Smooth muscle cell of the brain vasculature (primary cell): ENCODE measurements at places on chromosomes 5 and 9.

GRCh38 chr9:10855847-10856246, 243.0 kb upstream of the PTPRD start:
- no peak for DNase-seq

DNA sequence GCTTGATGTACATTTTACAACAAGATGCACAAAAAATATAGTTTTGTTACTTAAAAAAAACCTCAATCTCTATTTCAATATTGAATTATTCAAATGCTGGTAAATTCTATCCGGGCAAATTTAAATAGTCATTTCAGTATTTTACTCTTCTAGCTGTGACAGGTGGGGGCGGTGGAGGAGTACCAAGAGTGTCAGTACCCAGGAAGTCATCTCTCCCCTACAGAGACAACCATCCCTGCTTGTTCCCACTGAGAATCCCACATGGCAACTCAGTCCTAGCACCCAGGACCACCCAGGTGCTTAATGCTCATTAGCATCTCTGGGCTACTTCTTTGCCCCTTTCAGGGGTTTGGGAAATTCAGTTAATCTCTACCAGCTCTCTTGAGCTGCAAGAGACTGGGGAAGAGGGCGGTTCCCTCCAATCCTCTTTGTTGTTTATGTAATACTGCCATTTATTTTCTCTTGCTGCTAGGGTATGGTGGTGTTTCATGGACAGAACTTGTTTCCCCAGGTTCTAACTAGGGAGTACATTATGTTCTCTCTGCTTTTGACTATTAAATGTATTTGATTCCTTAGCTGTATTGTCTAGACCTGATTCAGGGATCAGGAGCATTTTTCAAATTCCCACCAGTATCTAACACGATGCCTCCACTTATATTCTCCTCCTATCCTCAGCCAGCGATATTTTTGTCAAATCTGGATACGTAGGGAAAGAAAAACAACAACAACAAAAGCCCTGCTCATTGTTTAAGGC, 122.5 kb downstream of the CDH18 start:
- DNase-seq: no peak

GRCh38 chr5:170508660-170509347, 5.0 kb downstream of the KCNIP1 start:
- DNase-seq: no peak

- DNase-seq: no peak
Observed at GRCh38 chr5:147906326-147907095, at the start of gene C5orf46. Gene C5orf46, minus strand, starts transcription at chr5:147906538. Its CDS starts 37 bp downstream, at chr5:147906501.

DNA sequence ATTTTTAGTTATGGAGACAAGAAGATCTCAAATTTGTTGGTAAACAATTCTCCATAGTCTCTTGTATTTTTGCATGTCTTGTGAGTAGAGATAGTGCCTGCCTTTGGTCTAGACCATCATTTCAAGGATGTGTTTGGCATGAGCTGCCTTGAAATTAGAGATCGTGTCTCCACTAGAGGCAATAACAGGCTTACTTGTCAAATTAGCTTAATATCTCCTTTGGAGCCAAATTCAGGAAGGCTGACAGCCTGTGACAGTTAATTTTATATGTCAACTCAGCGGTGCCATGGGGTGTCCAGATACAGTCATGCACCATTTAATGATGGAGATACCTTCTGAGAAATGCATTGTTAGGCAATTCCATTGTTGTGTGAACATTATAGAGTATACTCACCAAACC, 24.8 kb upstream of the PRDM9 start:
- no peak for DNase-seq

- no peak for DNase-seq
Observed at GRCh38 chr9:111599092-111599954, at the start of gene PTGR1. Gene PTGR1, minus strand, starts transcription at chr9:111599647. Its CDS starts 2,225 bp downstream, at chr9:111597422.

DNA sequence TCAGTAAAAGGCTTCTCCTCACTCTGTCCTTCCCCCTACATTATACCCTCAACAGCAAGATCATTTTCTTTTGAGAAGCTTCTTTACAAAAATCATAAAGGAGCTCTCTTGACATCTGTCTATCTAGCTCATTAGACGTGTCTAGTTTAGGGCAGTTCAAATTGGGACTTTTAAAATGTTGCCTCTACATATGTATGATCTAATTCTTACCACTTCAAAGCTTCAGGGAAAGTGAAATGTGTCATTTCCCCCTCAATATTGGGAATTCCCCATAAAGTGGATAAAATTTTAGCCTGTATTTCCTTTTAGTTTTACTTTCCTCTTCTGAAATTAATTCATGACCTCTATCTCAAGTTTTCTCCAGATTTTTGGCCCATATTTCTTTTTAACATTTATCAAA, 323.7 kb downstream of the ARRDC3 start:
- DNase-seq: no peak

GRCh38 chr9:121278477-121279261, 10.7 kb downstream of the GSN start:
- peak; percentile 87 for DNase-seq

- DNase-seq: no peak
Observed at GRCh38 chr5:55327281-55327680, 19.5 kb downstream of the MTREX start.

DNA sequence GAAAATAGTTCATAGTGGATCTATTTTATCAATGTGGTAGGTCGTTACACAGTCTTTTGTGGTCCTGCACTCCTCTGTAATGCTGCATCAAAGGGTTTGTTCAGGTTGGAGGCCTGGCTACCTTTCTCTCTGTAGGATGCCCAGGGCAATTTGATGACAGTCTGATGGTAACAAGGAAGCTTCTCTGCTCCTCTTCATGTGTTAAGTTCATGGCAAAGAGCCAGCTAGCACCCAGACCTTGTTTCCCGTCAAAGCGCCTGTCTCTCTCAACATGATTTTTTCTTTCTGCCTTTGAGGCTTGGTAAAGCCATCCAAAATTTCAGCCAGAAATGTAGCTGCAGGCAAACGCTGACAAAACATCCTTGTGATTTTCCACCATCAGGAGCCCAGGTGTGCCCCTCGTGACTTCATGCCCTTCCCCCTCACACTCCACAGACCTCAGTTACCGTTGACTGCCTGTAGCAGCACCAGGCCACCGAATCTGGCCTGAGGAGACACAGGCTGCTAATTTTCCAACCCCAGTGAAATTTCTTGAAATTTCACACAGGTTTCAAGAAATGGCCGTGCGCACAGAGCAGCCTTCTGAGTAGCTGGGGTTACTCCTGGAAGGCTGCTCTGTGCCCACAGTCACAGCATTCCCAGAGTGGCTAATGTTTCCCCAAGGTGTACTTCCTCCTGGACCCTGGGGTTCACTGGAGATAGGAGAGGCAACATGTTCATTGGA, 292.7 kb downstream of the CWC27 start:
- no peak for DNase-seq

GRCh38 chr5:160486573-160486972, 64.9 kb downstream of the PTTG1 start:
- no peak for DNase-seq

DNA sequence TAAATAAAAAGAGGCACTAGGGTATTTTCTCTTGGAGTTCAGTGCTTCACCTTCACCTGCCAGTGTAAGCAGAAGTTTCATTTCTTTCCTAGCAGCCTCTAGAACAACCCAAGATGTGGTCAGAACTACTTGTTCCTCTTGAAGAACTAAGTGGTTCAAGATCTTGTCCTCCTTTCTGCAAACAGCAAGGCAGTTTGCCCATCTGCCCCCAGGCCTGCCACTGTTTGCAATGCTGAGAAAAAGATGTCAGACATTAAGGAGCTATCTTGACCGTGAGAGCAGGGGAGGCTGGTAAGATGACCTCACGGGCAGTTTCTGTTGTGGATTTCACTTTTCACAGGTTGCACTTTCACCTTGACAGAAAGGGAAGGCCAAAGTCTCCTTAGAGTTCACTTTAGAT, 52.0 kb upstream of the KLF4 start:
- no peak for DNase-seq

GRCh38 chr5:52943285-52943684, 45.9 kb upstream of the ITGA2 start:
- DNase-seq: no peak

GRCh38 chr5:116738615-116739261, 164.1 kb upstream of the SEMA6A start:
- DNase-seq: no peak

DNA sequence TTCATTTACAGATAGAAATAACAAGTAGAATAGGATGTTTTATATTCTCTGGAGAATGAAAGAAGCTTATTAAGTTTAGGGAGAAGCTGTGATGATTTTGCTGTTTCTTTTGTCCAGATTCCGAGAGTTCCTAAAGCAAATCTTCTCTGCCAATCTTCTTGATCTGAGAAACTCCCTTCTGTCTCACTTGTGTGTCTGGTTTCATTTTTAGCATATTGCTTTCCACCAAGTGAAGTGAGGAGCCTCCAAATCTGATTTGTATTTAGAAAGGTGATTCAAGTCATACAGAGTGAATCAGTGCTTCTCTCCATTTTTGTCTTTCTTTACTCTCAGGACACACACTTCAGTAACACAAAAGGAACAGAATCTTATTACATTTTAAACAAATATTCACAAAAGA, 48.4 kb downstream of the STX17 start:
- no peak for DNase-seq

- no peak for DNase-seq
Observed at GRCh38 chr5:119288379-119289033, 67.3 kb upstream of the TNFAIP8 start.

DNA sequence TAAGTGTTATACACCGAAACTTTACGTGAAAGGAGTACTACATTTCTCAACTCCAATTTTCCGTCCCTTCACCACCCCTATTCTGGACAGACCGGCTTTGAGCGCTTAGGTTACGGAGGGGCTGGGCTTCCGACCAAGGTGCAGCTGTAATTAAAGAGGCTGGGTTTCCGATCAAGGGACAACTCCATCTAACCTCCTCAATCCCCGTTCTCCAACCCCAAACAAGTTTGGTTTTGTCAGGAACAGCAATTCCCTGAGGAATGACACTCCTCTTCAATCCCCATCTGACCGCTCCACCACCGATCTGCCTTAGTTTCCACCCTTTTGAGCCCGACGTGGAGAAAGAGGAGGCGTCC, 577 bp downstream of the TUT7 start:
- DNase-seq: no peak

- no peak for DNase-seq
Observed at GRCh38 chr9:114367772-114368569, 19.8 kb downstream of the AKNA start.

DNA sequence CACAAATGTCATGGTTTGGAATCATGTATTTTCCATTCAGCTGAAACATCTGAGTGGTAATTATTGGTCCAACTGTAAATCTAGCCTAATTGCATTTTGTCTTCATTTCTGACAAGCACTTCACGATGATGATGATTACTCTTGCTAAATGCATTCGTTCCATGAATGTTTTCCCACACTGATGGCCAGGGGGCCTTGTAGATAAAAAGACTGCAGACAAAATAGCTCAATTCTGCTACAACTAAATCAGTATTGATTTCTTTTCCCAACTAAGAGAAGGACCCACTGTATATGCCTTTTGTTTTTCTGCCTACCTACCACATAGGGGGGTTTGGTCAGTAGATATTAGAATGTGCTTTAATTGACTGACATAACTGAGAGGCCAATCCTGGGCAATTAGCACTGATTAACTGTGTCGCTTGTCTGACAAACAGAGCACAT, 1351.3 kb upstream of the NUDT12 start:
- DNase-seq: no peak

GRCh38 chr9:106025453-106025852, 331.1 kb downstream of the TMEM38B start:
- DNase-seq: no peak

GRCh38 chr9:69605406-69605805, 66.8 kb downstream of the APBA1 start:
- no peak for DNase-seq

DNA sequence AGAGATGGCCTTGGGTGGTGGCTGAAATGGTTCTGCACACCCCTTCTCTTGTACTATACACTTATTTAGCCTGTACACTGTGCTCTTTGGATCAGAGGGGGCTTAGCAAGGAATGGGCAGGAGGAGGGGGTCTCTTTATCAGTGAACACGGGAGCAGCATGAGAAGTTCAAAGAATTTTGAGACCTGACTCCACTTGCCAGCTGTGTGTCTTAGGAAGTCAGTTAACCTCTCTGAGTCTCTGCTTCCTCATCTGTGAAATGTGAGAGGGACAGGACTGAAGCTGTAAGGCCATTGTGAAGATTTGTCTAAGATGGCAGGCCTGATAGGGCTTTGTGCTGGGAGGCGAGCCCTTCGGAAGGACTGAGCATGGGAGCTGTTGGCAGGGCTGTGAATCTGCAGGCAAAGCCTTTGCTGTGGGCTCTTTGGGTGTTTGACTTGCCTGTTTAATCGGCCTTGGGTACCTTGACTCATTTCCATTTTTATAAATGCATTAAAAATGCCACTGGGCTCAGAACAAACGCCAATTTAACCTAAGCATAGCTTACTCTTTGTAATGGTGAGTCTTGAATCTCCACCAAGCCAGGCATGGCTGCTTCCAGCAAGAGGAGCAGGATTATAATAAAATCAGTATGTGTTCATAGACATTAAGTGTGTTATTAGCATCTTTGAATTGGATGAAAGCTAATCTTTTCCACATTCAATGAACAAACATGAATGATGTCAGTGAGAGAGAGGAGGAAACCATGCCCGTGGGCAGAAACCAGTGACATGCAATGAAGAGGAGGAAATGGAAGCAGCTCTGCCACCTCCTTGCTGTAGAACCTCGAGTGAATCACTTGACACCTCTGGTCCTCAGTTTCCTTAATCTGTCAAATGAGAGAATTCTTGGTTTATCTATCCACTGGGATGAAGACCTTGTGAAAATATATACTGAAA, 89.4 kb downstream of the MACROH2A1 start:
- no peak for DNase-seq

DNA sequence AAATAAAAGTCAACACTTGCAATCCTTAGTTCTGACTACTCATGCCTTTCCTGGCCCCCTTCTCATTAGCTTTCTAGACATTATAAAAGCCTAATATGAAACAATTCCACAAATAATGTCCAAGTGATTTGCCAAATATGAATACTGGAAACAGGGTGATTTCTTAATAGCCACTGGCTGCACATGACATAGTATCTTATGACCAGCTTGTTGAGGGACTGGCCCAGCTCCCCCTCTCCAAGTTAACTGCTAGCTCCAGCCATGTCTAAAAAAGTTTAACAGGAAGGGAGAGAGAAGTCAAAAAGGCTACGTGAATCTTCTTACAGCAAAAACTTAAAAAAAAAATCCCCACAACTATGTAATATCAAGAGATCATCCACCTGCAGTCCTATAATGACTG, 1.5 kb downstream of the CERT1 start:
- no peak for DNase-seq

DNA sequence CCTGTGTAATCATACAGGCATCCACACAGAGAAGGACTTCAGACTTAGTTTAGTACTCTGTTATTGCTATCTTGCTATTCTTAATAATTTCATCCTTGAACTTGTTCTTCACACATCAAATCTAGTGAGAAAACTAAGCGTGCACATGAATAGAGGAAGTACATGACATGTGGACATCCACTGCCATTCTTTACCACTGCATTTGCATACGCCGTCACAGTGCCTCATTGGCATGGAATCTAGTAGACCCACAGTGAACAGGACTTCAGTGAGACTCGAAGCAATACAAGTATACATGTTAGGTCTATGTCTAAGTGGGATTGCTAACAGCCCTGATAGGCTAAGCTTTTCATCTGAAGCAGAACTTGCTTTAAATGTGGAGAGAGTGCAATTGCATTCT, 592.1 kb downstream of the TLE4 start:
- DNase-seq: no peak

- DNase-seq: no peak
Observed at GRCh38 chr5:170510126-170510525, 6.3 kb downstream of the KCNIP1 start.
